ENCODE measurements at places on chromosomes 13 and 19.

DNA sequence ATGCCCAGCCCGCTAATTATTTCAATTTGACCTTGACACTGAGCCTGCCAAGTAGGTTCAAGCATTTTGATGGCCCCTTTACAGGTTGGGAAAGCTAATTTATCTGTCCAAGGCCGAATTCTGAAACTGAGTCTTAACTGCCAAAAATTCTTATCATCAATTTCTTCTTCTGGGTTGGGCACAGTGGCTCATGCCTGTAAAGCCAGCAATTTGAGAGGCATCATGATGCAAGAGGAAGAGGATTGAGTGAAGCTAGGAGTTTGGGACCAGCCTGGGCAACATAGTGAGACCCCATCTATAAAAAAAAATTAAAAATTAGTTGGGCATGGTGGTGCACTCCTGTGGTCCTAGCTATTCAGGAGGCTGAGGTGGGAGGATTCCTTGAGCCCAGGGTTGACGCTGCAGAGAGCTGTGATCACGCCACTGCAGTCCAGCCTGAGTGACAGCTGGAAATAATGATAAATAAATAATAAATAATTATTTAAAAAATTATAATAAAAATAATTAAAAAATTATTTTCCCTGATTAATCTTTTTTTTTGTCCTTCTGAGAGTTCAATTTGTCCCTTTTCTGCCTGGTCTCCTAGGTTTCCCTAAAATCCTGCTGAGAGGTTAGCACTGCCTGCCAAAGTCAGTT, 1.3 kb upstream of the LDLR start:
- peak; percentile 64 for DNase-seq

GRCh38 chr19:16143399-16144215, at the start of gene HSH2D:
HSH2D (plus strand) TSS chr19:16143685; CDS start chr19:16148751, 5,066 bp downstream.
- DNase-seq = peak; percentile 65

GRCh38 chr13:57627663-57628062, 3.9 kb upstream of the PCDH17 start:
- peak; percentile 73 for DNase-seq

DNA sequence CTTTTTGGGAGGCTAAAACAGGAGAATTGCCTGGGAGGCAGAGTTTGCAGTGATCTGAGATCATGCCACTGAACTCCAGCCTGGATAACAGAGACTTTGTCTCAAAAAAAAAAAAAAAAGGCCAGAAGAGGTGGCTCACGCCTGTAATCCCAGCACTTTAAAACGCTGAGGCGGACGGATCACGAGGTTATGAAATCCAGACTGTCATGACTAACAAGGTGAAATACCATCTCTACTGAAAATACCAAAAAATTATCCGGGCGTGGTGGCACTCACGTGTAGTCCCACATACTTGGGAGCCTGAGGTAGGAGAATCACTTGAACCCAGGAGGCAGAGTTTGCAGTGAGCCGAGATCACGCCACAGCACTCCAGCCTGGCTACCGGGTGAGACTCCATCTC, 39.9 kb downstream of the ZNF611 start:
- DNase-seq = no peak

- DNase-seq = peak; percentile 92
Measured at GRCh38 chr19:48249502-48250014, 6.2 kb downstream of the CARD8 start.

- no peak for DNase-seq
Measured at GRCh38 chr13:96299235-96299634, 209.3 kb downstream of the HS6ST3 start.

DNA sequence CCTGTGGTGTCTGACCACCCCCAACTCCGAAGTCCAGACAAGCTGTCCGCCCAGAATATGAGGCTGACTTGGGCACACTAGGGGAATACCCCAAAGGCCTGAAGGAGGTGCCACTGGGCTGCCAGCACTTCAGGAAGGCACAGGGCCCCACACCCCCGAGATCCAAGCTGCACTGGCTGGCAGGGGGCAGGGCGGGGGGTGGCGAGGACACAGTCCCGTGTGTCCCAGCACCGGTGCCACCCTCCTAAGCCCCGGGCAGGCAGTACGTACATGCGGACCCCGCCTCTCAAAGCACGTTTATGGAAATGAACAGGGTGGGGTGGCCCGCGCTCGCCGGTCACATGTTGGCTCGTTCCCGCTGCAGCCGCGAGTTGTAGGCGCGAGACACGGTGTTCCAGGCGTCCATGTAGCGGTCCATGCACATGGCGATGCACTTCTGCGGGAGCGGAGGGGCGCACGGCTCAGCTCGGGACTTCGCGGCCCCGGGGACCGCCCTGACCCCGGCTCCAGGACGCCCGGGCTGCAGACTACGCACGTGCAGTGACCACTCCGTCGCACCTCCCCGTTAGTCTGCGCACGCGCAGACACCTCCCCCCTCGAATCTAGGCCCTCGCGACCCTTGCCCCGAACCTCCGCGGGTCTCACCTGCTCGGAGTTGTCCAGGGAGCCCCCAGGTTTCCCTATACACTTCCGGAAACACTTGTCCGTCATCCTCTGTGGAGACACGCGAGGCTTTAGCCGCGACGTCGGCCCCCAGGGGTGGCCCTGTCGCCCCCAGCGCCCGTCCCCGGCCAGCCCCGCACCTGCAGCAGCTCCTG, 566 bp downstream of the TIMM13 start:
- peak; percentile 49 for DNase-seq

GRCh38 chr13:39397226-39397895, 205.6 kb downstream of the LHFPL6 start:
- no peak for DNase-seq

- DNase-seq = no peak
Measured at GRCh38 chr19:41918653-41919244, 9.5 kb downstream of the ERFL start.

GRCh38 chr13:61253105-61253877, 162.4 kb downstream of the PCDH20 start:
- DNase-seq = peak; percentile 23

DNA sequence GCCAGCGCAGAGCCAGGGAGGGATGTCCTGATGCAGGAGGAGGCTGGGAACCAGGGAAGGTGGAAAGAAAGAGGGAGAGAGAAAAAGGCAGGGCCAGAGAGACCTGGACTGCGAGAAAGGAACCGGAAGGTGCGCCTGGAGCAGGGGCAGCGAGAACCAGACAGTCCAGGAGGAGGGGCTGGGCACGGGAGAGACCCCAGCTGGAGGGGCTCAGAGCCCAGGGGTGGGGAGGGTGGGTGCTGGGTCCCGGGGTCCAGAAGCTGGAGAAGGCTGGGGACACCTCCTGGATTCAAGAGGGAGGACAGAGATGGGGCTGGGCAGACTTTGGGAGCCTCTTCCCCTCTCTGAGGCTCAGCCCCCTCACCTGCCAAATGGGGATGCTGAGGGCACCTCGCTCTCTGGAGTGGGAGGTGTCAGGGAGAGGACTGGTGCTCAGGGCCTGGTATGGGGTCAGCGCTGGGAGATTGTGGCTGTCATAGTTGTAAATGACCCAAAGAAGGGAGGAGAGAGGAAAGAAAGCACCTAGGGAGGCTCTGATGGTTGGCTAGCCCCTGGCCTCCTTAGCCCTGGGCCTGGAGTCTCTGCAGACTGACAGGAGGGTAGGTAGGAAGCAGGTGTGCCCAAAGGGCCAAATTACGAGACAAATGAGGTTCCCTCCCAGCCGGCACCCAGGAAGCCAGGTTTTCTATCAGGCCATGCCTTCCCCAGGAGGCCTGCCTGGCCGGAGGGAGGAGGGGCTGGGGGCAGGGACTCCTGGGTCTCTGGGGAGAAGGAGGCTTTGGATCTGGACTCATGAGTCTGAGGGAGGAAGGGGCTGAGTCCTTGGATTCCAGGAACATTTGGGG, 1.3 kb upstream of the SPACA6 start:
- DNase-seq = no peak

- DNase-seq = no peak
Measured at GRCh38 chr19:47363758-47364531, 14.8 kb downstream of the DHX34 start.

DNA sequence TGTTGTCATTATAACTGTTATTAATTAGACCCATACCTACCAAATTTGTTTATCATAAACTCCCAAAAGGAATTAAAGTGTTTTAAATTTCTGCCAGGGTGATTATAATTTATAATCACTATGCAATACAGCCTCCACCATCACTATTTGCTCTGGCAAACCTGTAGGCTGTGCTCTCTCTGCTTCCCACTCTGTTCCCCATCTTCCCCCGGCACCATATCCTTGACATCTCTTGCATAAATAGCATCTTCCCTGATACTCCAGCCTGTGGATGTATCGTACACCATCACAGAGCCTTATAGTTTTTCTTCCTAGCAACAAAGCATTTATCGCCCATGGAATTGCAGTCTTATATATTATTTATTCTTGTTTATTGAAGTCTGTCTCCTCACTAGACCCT, 181.5 kb upstream of the TSC22D1 start:
- no peak for DNase-seq

DNA sequence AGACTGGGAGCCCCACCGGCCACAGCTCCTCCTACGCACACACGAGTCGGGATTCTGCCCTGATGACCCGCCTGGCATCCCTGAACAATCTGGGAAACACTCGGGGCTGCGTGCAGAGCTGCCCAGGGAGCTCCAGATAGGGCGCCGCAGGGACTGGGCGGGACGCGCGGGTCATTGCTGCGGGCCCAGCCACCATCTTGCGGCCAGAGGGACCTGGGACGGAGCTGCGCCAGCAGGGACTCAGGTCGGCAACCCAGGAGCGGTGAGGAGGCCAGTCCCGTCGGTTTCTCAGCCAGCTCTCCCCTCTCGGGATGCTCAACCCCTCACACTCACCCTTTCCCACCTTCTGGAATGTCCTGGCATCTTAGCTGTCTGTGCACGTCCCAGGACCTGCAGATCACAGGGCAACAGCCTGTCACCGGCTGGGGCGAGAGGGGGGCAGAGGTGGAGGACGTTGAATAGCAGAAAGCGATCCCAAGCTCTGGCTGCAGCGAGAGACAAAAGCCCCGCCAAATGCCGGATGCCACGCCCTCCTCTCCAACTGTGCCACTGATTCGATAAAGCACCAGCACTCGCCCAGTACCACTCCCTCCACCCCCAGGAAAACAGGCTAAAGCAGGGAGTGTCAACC, 20.4 kb upstream of the ZNF91 start:
- peak; percentile 40 for DNase-seq

DNA sequence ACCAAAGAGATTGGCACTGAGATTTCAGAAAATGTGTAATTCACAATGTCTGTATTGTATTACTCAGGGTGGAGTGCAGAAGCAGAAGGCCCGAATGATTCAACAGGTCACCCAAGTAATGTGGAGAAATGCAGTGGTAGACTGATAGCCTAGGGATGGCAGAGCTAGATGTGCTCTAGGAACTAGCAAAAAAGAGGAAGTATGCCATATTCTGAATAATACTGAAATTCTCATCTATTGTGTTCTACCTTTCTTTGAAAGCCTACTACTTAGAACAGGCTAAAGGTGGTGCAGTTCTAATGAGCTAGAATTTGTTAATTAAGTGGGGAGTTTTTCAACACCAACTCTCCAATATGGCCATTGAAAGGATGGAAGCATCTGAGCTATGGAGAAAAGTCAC, 1449.8 kb upstream of the MIR17HG start:
- DNase-seq = peak; percentile 66

DNA sequence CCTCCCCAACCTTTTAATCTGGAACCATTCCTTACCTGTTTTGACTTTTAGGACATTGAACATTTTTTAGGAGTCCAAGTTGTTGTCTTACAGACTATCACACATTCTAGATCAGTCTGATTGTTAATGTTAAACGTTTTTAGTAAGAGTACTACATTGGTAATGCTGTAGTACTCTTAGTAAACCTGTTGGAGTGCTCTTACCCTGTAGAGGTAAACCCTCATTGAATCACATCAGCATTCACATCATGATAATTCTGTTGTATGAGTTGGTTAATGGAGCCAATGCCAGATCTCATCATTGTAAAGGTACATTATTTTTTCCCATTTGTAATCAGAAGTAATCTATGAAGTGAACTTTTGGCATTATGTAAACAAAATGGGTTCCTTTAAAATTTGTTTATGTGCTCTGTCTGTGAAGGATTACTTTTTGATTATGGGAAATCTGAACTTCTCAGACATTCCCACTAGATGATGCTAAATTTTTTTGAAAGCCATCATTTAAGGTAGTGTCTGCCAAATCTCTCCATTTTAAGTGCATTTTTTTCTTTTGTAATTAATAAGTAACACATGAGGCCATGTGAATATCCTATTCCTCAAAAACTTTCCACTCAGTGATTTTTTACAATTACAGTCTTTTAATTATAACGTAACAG, 55.2 kb downstream of the VWA8 start:
- peak; percentile 56 for DNase-seq

DNA sequence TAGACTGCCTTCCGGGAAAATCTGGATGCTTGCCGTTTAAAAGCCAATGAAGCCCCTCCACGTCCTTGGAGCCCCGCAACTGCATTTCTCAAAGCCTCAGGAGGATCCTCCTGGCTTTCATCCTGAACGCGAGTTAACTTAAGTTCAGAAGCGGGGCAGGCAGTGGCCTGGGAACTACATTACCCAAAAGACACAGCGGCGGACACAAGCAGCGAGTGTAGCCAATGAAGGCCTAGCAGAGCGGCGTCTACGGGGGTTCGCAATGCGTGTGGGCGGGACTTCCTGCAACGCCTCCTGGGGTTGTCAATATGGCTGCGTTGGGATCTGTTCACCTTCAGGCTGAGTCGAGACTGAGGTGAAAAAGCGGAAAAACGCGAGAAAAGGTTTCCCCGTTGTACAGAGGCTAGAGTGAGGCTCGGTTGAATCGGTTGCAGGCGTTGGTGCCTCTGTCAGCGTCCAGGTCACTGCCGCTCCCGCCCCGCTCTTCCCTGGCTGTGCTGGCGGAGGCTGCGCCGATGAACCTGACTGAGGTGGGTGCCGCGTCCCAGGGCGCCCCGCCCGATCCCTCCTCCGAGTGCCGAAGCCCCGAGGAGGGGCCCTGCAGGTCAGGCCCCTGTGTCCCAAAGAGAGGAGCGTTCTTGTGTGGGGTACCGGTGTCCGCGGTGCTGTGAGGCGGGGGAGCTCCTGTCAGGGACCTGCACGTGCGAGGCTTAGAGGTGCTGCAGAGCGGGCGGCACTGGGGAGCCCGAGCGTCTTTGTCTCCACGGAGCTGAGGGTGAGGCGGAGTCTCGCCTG, at the start of gene ZNF17:
Gene ZNF17 (plus strand): TSS at position 285 of the 795 bp plus-strand sequence. CDS start 2,455 bp downstream, outside the sequence.
- peak; percentile 96 for DNase-seq

GRCh38 chr19:44742330-44743061, 6.0 kb upstream of the BCL3 start:
- no peak for DNase-seq

DNA sequence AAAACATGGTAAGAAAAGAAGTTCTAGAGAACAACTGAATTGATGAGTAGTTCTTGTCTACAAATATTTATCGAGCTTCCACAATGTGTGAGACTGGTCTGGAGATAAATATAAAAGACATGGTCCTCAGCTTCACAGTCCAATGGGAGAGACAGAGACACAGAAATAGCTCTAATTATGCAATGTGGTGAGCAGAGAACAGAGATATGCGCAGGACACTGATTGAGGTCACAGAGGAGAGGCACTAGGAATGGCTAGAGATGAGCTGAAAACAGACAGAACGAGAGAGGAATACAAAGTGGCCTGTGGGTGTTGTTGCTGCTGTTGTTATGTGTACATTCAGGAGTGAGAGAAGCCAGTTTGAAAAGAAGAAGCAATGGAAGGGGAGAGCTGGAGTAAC, 53.2 kb downstream of the GPALPP1 start:
- DNase-seq = no peak

GRCh38 chr13:26973946-26974345, 197.7 kb downstream of the USP12 start:
- DNase-seq = no peak
